ENCODE measurements at places on chromosomes 2 and 18.

DNA sequence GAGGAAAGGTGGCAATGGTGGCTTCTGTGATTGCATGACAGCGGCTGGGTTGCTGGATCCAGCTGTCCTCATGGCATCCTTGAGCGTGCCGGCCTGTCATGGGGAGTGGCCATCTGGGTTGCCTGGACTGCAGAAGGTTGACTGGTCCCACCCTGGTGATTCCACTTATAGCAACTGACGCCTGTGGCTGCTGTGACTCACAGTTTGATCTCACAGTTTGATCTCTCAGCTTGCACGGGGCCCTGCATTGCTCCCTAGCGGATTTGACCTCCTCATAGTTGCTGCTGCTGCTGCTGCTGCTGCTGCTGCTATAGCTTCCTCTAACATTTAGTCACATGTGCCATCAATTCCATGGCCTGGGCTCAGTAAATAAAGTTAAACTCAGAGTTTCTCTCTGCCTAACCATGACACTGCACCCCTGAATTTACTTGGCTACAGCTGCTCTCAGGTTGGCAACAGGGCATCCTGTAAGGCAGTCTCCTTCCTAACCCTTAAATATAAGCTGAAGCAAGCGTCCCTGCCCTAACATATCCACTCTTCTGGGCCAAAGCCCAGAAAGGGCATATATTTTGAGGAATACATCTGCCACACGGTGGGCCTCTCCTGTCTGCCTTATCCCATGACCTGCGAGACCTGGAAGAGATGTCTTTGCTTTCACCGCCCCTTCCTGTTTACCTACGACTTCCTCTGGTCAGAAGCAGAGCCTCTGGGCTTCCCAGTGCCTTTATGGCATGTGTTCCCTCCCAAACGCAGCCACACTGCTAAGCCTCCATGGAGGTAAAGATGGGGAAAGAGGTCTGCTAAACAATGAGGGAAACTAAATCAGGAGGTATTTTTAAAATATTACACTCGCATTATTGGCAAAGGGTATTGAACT is 37.8 kb upstream of the CCDC150 start:
- no peaks in the 10 kb centered on the region for H3K36me3 ChIP-seq
- no peaks in the 10 kb centered on the region for H3K27me3 ChIP-seq
- H3K4me1 ChIP-seq = no peaks in the 10 kb centered on the region
- no peak overlapping the region for H3K27ac ChIP-seq
- DNase-seq = peak; percentile 90

DNA sequence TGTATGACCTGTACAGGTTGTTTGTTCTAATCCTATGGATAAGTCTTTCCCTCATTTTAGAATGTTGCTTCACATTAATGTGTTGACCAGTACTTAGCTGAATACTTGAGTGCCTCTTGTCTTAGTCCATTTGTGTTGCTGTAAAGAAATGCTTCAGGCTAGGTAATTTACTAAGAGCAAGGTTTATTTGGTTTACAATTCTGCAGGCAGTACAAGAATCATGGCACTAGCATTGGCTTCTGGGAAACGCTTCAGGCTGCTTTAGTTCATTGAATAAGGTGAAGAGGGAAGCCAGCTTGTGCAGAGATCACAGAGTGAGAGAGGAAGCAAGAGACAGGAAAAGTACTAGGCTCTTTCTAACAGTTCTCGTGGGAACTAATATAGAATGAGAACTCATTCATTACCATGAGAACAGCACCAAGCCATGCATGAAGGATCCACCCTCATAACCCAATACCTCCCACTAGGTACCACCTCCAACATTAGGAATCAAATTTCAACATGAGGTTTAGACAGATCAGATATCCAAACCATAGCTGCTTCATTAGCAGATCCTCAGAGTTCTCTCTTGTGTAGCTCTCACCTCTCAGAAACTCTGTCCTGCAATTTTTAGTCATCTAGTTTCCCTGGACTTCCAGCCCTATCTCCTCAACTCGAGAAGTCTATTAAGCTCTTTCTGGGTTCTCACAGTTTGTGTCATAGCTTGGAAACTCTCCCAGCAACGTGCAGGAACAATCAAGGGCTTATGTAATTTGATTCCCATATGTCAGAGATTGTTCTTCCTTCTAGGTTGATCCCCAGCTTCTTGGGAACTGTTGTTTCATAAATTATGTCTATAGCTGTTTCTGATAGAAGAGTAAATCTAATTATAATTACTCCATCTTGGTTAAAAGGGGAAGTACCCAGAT is 2082.3 kb upstream of the CELF4 start:
- H3K36me3 ChIP-seq = no peaks in the 10 kb centered on the region
- H3K27ac ChIP-seq = no peak overlapping the region
- DNase-seq = no peak
- no peak overlapping the region for H3K4me3 ChIP-seq
- no peaks in the 10 kb centered on the region for H3K27me3 ChIP-seq

DNA sequence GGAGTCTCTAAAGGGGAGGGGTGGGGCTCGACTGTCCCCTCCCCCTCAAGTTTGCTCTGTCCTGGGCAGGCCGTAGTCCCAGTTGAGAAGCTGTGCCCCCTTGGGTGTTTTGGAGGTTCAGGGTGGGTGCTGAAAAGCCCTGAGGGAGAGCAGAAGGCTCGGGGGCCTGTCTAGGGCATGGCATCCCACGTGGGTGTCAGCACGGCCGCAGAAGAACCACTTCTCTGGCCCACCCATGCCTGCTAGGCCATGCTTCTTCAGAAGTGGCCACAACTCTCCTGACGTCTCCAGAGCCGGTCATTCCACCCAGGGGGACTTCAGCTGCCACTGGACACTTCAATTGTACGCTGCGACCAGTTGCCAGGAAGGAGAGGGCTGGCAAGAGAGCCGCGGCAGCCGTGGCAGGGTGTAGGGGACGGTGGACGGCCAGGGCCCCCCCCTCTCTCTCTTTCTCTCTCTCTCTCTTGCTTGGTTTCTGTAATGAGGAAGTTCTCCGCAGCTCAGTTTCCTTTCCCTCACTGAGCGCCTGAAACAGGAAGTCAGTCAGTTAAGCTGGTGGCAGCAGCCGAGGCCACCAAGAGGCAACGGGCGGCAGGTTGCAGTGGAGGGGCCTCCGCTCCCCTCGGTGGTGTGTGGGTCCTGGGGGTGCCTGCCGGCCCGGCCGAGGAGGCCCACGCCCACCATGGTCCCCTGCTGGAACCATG is at the start of gene INPP5D:
Gene INPP5D, plus strand, starts transcription at position 546 of the 704 bp plus-strand sequence. Its CDS starts 137 bp downstream, at position 683.
- peaks cover 13% of the 10 kb centered on the region for H3K4me1 ChIP-seq
- H3K27me3 ChIP-seq = no peaks in the 10 kb centered on the region
- no peaks in the 10 kb centered on the region for H3K36me3 ChIP-seq
- no peak for DNase-seq
- H3K4me3 ChIP-seq = no peak within 1 kb of the TSS
- H3K27ac ChIP-seq = no peak within 1 kb of the TSS

GRCh38 chr2:159317392-159318088 is 31.0 kb upstream of the WDSUB1 start:
- DNase-seq = no peak
- no peaks in the 10 kb centered on the region for H3K4me1 ChIP-seq
- no peak overlapping the region for H3K4me3 ChIP-seq
- no peak overlapping the region for H3K27ac ChIP-seq
- H3K36me3 ChIP-seq = peaks cover 9% of the 10 kb centered on the region
- no peaks in the 10 kb centered on the region for H3K27me3 ChIP-seq

GRCh38 chr2:236417150-236417549 is 152.5 kb upstream of the ACKR3 start:
- H3K27me3 ChIP-seq = no peaks in the 10 kb centered on the region
- H3K36me3 ChIP-seq = no peaks in the 10 kb centered on the region
- no peak overlapping the region for H3K4me3 ChIP-seq
- H3K27ac ChIP-seq = no peak overlapping the region

DNA sequence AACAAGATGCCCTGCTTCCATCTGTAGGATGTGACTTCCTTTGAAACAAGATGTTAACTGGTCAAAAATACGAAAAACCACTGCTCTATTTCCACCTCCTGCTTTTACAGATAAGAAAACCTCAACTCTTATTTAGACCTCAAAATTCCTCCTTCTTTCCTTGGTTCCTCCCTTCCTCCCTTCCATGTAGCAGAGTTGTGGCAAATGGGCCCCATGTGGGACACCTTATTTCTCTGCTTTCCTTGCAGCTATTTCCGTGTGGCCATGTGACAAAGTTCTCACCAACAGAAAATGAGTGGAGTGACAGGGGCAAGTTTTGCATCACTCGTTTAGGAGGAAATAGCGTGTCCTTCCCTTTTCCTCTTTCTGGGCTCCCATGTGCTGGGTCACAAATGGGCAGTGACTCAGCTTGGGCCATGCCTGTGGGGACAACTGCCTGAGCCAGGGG is 69.4 kb upstream of the SMAD2 start:
- peaks cover 14% of the 10 kb centered on the region for H3K4me1 ChIP-seq
- DNase-seq = no peak
- no peaks in the 10 kb centered on the region for H3K36me3 ChIP-seq

DNA sequence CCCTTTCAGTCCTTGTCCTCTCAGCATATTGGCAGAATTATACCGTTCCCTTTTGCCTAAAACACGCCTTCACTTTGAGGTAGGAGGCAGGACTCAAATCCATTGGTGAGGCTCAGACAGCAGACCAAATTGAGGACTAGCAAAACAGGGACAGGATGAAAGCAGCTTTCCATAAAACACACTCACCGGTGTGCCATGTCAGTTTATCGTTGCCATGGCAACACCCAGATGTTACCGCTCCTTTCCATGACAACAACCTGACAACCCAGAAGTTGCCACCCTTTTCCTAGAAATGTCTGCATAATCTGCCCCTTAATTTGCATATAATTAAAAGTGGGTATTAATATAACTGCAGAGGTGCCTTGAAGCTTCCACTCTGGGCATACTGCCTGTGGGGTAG is 730.4 kb downstream of the METTL4 start:
- H3K4me3 ChIP-seq = no peak overlapping the region
- no peaks in the 10 kb centered on the region for H3K27me3 ChIP-seq
- no peaks in the 10 kb centered on the region for H3K36me3 ChIP-seq
- no peak overlapping the region for H3K27ac ChIP-seq
- no peaks in the 10 kb centered on the region for H3K4me1 ChIP-seq
- no peak for DNase-seq

GRCh38 chr18:69956057-69956456 is 8.4 kb upstream of the CD226 start:
- no peak overlapping the region for H3K27ac ChIP-seq
- no peaks in the 10 kb centered on the region for H3K27me3 ChIP-seq
- peaks cover 1% of the 10 kb centered on the region for H3K4me1 ChIP-seq
- H3K4me3 ChIP-seq = no peak overlapping the region
- no peak for DNase-seq
- no peaks in the 10 kb centered on the region for H3K36me3 ChIP-seq

- no peaks in the 10 kb centered on the region for H3K4me1 ChIP-seq
- no peak overlapping the region for H3K27ac ChIP-seq
- H3K36me3 ChIP-seq = no peaks in the 10 kb centered on the region
- H3K27me3 ChIP-seq = no peaks in the 10 kb centered on the region
- DNase-seq = no peak
These were observed 31.0 kb upstream of the RMDN2 start for GRCh38 chr2:37894047-37894446.

DNA sequence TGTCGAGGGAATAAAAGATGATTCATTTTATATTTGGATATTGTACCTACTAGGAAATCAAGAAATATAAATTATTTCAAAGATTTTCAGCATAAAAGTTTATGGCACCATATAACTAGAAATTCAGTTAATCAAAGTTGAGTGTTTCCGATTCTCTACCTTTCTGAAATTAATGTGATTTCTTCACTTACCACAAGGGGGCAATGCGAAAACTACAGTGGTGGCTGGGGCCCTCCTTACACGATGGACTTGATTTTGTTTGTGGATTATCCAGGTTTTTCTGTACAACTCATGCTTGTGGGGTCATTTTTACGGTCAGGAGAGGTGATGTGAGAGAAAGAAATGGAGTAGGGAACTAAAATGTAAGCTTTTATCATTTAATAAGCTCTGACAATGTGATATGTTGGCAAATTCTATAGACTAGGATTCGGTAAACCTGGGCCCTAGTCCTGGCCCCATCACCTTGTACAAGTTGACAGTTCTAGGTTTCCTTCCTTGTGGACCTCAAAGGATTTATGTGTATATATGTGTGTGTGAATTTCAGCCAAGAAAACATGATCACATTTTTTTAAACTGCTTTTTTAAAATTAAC is 47.6 kb downstream of the G6PC2 start:
- peak; percentile 64 for DNase-seq
- H3K4me1 ChIP-seq = no peaks in the 10 kb centered on the region
- no peaks in the 10 kb centered on the region for H3K27me3 ChIP-seq
- H3K36me3 ChIP-seq = no peaks in the 10 kb centered on the region
- H3K27ac ChIP-seq = no peak overlapping the region
- no peak overlapping the region for H3K4me3 ChIP-seq

DNA sequence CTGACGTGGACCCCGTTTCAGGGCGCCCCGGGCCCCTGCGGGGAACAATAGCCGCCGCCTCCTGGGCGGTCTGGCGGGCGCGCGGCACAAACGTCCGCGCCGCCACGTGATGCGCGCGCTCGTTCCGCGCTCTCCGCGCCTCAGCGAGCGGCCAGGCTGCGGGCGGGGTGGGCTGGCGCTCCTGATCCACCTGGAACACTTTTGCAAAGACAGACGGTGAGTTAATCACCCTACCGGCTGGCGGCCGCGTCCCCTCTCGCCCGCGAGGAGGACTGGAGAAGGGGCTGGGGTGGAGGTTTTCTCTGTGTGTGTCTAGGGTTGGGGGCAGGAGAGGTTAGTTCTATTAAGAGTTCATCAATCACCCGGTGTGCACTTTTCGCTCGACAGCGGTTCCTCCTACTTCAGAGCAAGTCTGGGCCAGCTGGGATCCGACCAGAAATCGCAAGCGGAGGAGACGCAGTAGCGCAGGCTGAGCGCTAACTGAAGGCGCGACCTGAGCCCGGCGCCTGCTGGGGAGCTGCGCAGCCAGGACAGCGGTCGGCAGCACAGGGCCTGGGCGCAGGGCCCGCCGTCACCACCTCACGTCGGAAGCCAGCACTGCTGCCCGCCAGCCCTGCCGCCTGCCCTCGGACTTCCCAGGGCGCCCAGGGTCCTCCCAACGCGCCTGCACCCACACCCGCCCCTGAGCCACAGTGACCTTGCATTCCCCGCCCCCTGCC is 10.3 kb upstream of the HOXD1 start:
- peaks cover 11% of the 10 kb centered on the region for H3K4me1 ChIP-seq
- DNase-seq = peak; percentile 2
- no peak overlapping the region for H3K4me3 ChIP-seq
- no peak overlapping the region for H3K27ac ChIP-seq

DNA sequence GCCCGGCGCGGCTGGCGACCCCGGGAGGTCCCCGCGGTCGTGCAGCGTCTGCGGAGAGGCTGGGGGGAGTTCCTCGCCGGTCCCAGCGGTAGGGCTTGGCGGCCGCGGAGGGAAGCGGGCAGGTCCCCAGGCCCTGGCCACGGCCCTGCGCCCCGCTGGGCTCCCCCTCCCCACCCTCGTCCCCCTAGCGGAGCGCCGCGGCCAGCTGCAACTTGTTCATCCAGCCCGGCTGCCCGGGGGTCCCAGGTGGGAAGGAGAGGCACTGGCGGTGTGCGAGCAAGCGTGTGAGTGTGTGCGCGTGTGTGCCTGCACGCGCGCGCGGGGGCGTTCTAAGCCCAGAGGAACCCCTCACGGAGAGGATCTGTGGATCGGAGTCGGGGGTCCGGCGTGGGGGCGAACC is 1.3 kb downstream of the PTPRM start:
- H3K27me3 ChIP-seq = no peaks in the 10 kb centered on the region
- peaks cover 2% of the 10 kb centered on the region for H3K4me1 ChIP-seq
- H3K36me3 ChIP-seq = no peaks in the 10 kb centered on the region

- no peaks in the 10 kb centered on the region for H3K4me1 ChIP-seq
- no peak overlapping the region for H3K4me3 ChIP-seq
- H3K36me3 ChIP-seq = no peaks in the 10 kb centered on the region
These were observed 122.3 kb upstream of the COL3A1 start for GRCh38 chr2:188851826-188852225.
